ENCODE measurements at places on chromosomes 3 and 15.

GRCh38 chr3:124760601-124761000 lies 30.3 kb downstream of the UMPS start:
- no peak for DNase-seq

- peak; percentile 31 for DNase-seq
Observed at GRCh38 chr15:77002954-77003912, 8.3 kb downstream of the PSTPIP1 start.

GRCh38 chr3:42593635-42594034 lies 3.0 kb downstream of the SS18L2 start:
- DNase-seq, result no peak

- no peak for DNase-seq
Observed at GRCh38 chr3:139654637-139655365, 23.0 kb downstream of the NMNAT3 start.

GRCh38 chr3:184600685-184601377 lies 39.2 kb downstream of the EPHB3 start:
- no peak for DNase-seq

DNA sequence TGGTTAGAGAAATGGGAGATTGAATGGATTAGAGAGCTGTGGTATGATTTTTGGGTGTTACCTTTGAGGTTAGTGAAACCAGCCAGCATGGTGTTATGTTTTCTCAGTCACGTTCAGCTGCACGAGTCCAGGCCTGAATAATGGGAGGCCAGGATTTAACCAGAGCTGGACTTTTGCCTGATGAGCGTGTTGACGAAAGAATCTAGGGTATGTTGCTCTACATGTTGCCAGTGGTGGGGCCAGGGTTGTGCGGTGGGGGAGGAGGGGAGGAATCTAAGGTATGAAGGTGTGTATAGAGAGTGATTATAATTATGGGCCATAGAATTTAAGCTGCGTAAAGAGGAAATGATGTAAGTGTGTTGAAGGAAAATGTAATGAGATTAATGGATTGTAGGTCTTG lies 22.8 kb downstream of the MINDY2 start:
- DNase-seq, result no peak

DNA sequence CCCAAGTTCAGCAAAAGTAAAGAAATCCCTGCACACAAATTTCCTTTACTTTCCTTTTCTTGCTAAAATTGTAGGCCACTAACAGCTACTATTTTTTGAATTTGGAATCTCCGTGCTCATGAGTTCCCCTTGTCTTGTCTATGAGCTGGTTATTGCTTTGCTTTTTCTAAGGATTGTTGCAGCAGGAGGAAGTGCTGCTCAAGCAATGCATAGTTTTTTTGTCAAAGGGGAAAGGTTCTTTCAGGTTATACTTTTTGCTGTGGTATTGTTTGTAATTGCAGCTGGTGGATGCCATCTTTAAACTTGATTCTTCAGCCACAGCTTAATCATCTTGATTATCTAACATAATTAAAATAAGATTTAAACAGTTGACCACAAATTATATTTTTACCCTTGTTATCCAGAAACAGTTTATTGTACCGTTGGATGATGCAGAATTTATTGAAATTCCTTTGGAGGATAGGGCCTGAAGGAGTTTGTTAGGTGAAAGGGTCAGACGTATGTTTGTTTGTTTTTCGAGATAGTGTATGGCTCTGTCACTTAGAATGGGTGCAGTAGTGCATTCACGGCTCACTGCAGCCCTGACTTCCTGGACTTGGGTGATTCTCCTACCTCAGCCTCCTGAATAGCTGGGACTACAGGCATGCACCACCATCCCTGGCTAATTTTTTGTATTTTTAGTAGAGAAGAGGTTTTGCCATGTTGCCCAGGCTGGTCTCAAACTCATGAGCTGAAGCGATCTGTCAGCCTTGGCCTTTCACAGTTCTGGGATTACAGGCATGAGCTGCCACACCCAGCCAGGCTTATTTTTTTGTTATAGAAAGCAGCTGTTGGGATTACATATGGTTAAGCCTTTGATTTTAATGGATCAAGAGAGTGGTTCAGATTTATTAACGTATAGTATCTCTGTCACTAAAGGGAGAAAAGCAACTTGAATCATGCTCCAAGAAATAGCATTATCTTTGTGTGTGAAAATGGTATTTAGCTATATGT lies 11.7 kb downstream of the MGA start:
- DNase-seq, result no peak

GRCh38 chr3:114445233-114445632 lies 151.4 kb downstream of the TIGIT start:
- no peak for DNase-seq

- no peak for DNase-seq
Observed at GRCh38 chr3:37149257-37149656, 25.1 kb downstream of the LRRFIP2 start.

- DNase-seq, result no peak
Observed at GRCh38 chr3:3771094-3771493, 28.1 kb upstream of the LRRN1 start.

GRCh38 chr3:132625613-132626012 lies 28.5 kb downstream of the ACKR4 start:
- DNase-seq, result no peak

GRCh38 chr3:140532793-140533330 lies 145.0 kb upstream of the TRIM42 start:
- DNase-seq, result no peak

DNA sequence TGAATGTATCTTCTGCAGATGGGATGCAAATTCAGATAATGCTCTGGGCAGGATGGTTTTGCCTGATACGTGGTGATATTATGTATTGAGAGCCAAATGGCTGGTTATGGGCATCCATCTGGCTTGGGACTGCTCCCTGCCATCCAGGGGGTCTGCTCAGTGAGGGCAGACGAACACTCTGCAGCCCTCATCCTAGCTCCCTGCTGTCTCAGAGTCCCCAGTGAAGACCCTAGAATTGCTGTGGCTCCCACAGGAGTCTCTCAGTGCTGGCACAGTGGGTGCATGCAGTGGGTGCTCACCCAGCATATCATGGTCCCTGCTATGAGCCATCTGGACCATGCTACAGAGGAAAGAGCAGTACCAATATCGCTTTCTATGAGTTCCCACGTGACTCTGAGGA lies 10.3 kb downstream of the CX3CR1 start:
- DNase-seq, result no peak

- no peak for DNase-seq
Observed at GRCh38 chr15:33089165-33089877, 105.2 kb downstream of the FMN1 start.

GRCh38 chr15:85094685-85095084 lies 113.0 kb downstream of the PDE8A start:
- no peak for DNase-seq

- no peak for DNase-seq
Observed at GRCh38 chr15:54282228-54282836, 304.1 kb downstream of the UNC13C start.

DNA sequence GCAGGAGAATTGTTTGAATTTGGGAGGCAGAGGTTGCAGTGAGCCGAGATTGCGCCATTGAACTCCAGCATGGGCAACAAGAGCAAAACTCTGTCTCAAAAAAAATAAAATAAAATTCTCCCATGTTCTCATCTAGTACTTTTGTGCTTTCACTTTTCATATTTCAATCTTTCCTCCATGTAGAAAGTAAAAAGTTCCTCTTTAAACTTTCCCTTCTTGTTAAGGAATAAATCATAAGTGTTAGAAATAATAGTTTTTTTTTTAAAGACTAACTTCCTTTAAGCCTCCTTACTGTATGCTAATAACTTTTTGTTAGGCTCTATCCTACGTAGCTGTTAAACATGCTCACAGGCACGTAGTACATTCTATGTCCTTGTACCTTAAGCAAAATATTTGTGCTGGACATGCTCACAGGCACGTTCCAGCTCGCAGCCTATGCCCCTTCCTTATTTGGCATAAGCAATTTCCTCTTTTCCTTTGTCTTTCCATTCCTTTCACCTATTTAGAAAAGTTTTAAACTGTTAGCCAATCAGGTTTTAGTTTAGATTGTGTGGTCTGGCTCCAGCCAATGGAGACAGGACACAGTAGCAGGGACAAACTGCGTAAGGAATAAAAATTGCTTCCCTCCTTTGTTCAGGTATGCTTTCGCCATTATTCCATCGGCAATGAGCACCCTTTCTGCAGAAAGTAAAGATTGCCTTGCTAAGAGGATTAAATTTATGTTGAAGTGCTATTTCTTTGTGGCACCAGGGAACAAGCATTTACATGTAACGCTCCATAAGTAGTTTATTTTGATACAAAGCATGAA lies 38.9 kb upstream of the PIK3CB start:
- no peak for DNase-seq

DNA sequence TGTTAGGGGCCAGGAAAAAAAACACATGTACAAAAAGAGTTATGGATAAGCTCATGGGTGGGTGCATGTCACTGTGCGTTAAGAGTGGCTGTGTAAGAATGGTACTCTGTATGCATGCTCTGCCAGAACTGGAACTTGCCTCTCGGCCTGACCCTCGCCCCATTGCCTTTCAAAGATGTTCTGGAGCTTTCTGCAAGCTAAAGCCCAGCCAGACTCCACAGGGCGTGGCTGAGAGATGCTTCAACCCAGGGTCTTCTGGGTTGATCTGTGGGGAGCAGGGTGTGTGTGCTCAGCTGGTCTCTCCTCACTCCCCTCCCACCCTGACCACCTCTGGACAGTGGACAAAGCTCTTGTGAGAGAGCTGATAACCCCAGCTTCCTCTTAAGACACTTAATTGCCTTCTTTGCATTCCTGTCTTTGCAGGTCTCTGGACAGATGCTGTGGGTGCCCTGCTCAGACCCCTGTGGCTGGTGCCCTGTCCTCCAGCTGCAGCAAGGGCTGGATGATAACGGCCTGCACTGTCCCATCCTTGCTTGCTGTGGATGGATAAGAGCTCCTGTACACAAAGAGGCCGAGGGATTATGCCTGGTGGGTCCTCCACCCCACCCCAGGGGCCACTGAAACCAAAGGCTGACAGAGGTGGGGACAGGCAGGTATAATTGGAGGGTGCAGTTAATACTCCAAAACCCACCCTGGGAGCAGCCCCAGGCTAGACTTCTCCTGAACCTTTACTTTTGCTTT lies 28.7 kb downstream of the ALDH1L1 start:
- no peak for DNase-seq

- DNase-seq, result no peak
Observed at GRCh38 chr15:70238917-70239316, 141.2 kb upstream of the TLE3 start.

DNA sequence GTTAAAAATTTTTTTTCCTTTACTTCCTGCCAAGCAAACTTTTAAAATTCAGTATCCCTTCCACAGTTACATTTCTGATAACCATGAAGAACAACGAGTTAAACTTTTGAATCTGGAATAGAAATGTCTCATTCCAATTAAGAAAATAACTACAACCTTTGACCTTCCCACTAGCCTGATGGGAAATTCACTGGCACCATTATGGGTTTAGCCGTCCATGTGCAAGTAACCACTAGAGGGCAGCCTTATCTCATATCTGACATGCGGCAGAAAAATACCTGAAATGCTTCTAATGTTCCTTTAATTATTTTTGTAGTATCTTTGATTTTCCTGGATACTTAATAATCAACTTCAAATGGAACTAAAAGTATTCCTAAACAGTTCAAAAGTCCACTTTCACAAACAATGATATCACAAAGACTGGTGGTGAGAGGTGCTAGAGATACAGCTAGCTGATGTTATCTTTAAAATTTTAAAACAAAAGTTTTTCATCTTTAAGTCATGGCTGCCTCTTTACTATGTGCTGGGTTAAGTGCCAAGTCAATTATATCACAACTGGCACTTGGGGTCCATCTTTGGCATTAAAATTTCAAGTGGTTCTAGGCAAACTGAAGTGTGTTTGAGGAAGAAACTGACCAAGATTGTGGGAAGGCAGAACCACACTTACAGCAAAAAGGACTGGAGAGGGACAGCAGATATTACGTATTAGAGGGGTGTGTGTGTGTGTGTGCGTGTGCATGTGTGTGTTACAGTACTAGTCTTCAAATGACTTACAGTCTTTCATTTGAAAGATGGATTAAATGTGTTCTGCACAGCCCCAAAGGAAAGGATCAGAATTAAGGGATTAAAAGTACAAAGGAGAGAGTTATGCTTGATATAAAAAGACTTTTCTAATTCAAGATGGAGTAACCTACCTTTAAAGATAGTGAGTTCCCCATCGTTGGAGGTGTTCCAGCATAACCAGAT lies 107.1 kb upstream of the ICE2 start:
- no peak for DNase-seq

- no peak for DNase-seq
Observed at GRCh38 chr3:45105855-45106671, 40.1 kb downstream of the CDCP1 start.

GRCh38 chr15:99343881-99344551 lies 92.7 kb downstream of the LRRC28 start:
- peak; percentile 3 for DNase-seq

DNA sequence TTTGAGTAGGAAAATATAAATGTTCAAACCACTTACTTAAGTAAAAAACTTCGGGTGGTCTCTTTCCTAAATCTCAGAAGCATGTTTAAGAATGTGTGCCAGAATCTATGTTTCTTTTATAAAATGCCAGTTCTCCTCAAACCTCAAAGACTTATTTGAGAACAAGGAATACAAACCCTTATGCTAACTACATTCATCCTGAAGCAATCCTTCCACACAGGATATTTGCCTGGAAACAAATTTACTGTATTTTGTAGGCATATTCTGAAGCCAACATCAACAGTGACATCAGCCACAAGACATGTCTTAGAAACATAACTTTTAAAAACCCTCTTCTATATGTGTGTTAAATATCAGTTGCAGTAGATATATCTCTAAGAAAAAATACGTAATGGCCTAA lies 1077.0 kb downstream of the ROBO1 start:
- no peak for DNase-seq

- DNase-seq, result no peak
Observed at GRCh38 chr3:38730281-38730680, 80.8 kb upstream of the SCN5A start.

GRCh38 chr15:67228286-67228685 lies 26.2 kb downstream of the AAGAB start:
- DNase-seq, result no peak

DNA sequence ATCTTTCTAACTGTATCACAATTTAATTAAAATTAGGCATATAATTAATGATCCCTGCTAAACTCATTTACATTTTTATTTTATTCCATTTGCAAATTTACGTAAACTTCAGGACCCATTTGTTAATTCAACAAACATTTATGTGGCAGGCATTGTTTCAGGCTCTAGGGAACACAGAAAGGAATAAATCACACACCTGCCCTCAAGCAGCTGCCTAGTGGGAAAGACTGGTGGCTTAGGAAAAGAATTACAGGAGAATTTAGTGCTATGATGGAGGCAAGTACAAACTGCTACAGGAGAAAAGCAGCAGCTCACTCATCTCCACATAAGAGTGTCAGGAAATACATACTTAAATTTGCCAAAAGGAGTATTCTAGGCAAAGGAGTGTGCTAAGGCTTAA lies 11.2 kb downstream of the CBLB start:
- no peak for DNase-seq
